NCI-H446 (cell line): ENCODE measurements at places on chromosomes 16 and 17.

GRCh38 chr16:46782320-46782719 lies 34.2 kb upstream of the MYLK3 start:
- no peak for DNase-seq

GRCh38 chr17:80124351-80124981 lies 22.5 kb downstream of the EIF4A3 start:
- no peak for DNase-seq

- DNase-seq: no peak
Observed at GRCh38 chr17:45888392-45888791, 6.0 kb upstream of the MAPT start.

DNA sequence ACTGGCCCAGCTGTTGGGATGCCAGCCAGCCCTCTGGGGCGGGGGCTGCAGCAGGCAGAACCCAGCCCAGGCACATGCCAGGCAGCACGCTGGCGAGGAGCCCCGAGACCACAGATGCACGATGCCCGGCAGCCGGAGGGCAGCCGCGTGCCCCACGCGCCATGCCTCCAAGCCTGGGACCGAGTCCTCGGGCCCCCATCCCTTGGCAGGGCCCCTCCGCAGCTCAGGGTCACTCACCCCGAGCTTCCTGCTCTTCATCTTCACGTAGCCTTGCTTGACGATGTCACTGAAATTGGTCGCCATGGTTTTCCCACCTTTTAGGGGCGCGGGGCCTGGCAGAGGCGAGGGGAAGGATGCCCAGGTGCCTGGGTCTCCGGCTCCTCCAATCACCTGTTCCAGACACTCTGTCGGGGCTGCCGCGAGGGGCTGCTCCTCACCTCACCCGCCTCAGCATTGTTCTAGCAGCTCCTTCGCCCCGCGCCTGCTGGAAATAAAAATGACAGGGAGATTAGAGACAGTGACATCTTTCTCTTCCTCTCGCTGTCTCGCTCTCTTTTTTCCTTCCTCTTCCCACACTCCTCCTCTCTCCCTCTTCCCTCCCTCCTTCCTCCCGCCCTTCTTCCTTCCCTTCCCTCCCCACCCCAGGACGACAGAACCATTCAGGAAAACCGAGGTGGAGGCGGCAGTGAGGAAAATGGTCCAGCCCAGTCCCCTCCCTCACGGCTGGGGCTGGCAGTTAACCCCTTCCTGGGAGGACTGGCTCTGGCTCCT lies 6.9 kb downstream of the DOK4 start:
- DNase-seq: peak; percentile 7

DNA sequence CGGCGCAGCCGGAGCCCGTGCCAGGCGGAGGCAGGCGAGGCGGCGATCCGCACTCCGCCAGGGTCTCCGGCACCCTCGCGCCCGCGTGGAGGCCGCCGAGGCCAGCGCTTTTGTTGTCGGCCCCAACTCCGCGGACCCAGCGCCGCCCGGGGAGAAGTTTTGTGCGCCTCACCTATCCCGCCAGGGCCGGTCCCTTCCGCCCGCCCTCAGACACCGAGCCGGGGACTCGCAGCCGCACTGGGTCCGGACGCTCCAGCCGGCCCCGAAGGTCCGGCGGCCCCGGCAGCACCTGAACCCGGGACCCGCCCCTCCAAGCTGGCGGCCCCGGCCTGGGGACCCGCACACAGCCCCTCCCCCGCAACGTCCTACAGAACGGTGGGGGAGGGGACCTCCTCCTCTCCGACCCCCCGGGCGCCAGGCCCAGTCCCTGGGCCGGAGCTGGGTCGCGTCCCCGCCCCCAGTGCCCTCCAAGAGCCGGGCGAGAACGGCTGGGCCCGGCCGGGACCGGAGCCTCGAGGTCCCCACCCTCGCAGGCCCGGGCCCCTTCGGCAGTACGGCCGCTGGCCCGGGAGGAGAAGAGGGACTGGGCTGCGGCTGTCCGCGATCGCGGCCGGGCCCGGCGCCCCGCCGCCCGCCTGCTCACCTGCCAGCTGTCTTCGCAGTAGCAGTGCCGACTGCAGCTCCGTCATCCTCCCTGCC lies 698 bp downstream of the UBE2G1 start:
- DNase-seq: peak; percentile 23

- DNase-seq: no peak
Observed at GRCh38 chr17:15106540-15106939, 158.6 kb downstream of the PMP22 start.

DNA sequence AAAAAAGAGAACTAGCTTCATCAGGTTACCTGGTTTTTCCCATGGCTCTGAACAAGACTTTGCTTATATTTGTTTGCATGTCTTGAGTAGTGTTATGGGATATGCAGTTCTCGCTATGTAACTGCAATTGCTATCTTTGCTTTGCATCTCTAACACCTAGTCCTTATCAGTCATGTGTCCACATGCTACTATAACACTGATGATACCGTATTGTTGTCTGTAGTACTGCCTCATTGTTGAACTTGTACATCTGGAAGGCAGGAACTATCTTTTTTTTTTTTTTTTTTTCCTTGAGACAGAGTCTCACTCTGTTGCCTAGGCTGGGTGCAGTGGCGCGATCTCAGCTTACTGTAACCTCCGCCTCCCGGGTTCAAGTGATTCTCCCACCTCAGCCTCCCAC lies 2.5 kb downstream of the PSME3 start:
- DNase-seq: no peak

- DNase-seq: no peak
Observed at GRCh38 chr16:86823888-86824671, 245.7 kb downstream of the FOXL1 start.

GRCh38 chr17:2705888-2706795 lies 5.4 kb downstream of the CLUH start:
- no peak for DNase-seq

DNA sequence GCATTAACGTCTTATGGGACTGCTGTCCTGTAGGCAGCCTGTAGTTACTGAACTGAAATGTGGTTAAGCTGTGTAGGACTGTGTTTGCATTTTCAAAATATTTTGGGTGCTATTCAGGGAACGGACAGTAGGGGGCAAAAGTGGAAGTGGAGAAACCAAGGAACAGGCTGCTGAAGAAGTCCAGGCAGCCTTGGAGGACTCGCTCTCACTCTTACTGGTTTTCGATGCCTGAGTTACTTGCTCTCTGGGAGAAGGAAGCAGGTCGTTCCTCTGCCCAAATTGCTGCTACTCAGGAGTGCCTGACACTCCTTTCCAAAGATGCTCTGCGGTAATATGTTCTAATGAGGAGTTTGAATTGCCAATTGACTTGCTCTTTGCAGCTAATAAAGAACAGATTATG lies 64.5 kb upstream of the RBFOX1 start:
- DNase-seq: peak; percentile 45

- DNase-seq: peak; percentile 54
Observed at GRCh38 chr17:51585514-51586104, 325.3 kb downstream of the UTP18 start.

- DNase-seq: no peak
Observed at GRCh38 chr16:58417600-58417999, 25.3 kb downstream of the GINS3 start.

DNA sequence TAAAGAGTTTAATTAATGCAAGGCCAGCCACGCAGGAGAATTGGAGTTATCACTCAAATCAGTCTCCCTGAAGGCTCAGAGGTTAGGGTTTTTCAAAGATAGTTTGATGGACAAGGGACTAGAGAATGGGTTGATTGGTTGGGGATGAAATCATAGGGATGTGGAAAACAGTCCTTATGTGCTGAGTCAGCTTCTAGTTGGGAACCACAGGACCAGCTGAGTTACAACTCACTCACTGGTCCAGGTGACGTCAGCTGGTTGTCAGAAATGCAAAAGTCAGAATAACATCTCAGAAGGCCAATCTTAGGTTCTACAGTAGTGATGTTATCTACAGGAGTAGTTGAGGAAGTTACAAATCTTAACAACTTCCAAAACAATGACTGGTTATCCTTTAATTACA lies 47.6 kb downstream of the CPD start:
- DNase-seq: no peak

GRCh38 chr16:3292604-3293003 lies 9.3 kb downstream of the ZNF263 start:
- DNase-seq: no peak
